ENCODE measurements at places on chromosomes 2 and 18.

GRCh38 chr2:61950571-61951315, 45.3 kb downstream of the COMMD1 start:
- no peak for DNase-seq

DNA sequence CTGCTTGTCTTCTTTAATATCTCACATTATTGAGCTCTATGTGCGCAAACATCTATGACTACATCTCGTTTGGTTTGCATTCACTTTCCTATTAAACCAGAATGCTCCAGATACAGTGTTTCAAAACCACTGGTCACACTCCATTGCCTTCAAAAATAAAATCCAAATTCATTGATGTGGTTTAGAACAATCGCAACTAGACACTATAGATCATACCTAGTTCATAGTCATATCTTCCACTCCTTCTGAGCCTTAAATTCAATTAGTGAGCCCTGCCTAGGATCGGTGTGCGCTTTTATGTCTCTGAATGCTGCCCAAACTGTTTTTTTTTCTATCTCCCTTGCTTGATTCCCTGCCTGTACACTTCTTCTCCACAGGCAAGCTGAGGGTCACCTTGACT, 238.5 kb upstream of the RGPD4 start:
- no peak for DNase-seq

DNA sequence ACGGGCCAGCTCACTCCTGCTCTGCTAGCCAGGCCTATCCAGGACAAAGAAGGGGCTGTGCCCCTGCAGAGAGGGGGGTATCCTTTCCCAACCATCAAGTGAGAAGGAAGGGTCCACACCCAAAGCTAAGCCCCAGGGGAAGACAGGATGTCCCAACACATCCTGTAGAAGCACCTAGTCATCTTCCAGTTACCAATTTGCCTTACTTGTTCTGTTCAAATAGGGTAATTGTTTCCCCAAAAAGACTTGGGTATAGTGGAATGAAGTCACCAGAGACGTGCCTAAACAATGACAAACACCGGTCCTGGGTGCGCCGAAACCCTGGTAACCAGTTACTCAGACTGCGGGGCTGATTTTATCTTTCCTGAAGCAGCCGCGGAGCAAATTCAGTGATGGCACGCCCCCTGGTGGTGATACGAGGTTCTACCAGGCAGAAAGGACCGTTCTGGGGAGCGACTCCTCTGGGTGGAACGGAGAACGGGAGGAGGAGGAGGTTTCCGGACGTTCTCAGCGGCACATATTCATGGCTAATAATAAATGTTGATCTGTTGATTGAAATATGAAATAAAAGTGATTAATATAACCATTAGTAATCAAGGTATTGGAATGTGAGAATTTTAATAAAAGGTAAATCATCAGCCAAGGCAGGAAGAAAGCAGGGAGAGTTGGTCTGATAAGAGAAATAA, 109.3 kb upstream of the STON1 start:
- DNase-seq = peak; percentile 78

DNA sequence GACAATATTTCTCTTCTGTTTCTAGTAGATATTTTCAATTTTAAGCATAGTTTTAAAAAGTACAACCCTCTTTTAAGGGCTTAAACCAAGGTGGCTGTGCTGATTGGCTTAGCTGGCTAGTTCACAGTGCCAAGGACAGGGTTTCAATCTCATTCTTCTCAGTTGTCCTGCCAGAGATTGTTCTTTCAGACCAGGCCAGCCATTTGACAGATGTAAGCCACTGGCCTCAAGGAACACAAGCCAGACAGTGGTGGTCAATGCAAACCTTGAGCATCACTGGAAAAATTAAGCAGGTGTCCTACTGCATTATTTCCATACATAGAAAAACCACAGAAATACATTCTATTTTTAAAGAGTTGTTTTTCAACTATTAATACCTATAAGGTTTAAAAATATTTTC, 5.9 kb downstream of the RNF103 start:
- no peak for DNase-seq

DNA sequence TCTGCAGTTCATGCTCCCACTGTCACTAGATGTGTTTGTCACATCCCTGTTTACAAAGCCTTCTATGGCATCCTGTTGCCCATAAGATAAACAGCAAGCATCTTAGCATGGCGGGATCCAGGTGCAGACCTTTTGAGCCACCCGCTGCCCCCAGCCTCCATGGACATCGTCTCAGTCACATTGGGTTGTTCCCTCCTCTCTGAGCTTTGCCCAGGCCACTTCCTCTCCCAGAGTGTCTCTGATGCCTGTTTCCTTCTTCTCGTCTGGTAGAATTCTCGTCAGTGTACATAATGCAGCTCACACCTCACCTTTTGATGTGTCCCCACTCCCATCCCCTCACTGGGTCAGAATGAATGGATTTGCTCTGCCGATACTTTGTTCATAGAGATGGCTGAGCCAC, 239.0 kb upstream of the APCDD1 start:
- no peak for DNase-seq

DNA sequence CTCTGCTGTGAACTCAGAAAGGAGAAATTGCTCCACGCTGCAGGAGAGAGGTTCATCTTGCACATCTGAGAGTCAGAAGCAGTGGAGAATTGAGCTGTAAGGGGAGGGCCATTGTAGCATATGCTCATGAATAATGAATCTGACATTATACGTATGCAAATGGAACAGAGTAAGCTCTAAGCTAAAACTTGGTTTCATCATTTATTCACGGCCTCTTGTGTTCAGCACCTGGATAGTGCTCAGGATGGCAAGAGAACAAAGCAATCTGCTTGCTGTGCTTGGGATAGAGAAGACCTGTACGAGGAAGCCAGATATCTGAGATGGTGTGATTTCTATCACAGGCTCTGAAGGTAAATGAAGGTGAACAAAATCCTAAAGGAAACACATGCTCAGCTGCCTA, 87.9 kb upstream of the GCFC2 start:
- no peak for DNase-seq

DNA sequence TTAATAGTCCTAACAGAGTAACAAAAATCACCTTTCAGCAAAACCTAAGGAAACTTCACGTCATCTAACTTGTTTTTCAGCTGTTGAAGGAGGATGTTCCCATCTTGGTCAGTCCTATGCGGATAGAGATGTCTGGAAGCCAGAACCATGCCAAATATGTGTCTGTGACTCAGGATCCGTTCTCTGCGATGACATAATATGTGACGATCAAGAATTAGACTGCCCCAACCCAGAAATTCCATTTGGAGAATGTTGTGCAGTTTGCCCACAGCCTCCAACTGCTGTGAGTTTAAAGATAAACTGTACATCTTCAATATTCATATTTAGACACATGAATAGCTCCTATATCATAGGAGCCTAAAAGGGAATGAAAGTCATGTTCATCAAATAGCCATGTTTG, 10.5 kb downstream of the COL3A1 start:
- no peak for DNase-seq

- no peak for DNase-seq
These were observed 10.5 kb upstream of the C2orf42 start for GRCh38 chr2:70201225-70201768.

DNA sequence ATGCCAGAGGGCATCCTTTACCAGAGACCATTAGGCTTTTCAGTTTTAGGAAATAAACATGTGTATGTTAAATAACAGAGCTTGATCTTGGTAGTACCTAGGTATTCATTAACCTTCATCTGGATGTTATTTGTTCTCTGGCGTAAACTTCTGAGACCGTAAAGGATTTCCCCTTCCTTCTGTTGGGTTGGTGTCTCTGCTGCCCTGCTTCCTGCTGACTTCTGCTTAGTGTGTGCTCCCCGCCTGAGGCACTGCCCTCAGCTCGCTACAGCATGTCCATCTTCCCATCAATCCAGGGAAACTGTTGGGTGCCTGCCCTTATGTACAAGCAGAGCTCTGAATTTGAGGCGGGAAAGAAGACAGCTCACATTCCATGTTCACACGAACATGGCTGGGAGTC, 177.9 kb downstream of the TPGS2 start:
- DNase-seq = no peak

- no peak for DNase-seq
These were observed 425.8 kb upstream of the KCNH7 start for GRCh38 chr2:163264341-163264740.

- DNase-seq = no peak
These were observed 42.9 kb upstream of the KLHL29 start for GRCh38 chr2:23342075-23342474.

DNA sequence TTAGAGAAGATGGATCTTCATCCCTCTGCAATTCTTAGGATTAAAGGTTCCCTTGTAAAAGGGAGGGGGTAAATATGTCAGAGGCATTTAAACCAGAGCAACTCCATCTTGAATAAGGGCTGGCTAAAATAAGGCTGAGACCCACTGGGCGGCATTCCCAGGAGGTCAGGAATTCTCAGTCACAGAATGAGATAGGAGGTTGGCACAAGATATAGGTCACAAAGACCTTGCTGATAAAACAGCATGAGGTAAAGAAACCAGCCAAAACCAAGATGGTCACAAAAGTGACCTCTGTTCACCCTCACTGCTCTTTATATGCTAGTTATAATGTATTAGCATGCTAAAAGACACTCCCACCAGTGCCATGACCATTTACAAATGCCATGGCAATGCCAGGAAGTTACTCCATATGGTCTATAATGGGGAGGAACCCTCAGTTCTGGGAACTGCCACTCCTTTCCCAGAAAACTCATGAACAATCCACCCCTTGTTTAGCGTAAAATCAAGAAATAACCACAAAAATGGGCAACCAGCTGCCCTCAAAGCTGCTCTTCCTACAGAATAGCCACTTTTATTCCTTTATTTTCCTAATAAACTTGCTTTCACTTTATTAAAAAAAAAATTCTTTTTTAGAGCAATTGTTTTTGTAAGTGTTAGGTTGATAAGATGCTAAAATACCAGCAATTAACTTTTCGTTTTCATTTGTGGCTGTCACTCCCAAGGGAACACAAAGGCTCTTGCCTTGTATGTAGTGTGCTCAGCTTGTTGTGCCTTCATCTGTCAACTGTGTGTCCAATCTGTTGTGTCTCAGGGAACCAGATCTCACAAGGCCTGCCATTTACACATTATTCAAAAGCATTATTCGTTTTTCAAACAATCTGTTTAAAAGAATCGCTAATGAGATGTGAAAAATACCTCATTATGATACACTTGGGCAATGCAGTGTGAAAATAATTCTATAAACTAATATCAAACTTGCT, 205.2 kb upstream of the RGPD4 start:
- DNase-seq = no peak

- DNase-seq = no peak
These were observed 612.2 kb upstream of the SLC39A10 start for GRCh38 chr2:195044801-195045200.

- DNase-seq = no peak
These were observed 21.5 kb downstream of the SH2D6 start for GRCh38 chr2:85439986-85440385.

DNA sequence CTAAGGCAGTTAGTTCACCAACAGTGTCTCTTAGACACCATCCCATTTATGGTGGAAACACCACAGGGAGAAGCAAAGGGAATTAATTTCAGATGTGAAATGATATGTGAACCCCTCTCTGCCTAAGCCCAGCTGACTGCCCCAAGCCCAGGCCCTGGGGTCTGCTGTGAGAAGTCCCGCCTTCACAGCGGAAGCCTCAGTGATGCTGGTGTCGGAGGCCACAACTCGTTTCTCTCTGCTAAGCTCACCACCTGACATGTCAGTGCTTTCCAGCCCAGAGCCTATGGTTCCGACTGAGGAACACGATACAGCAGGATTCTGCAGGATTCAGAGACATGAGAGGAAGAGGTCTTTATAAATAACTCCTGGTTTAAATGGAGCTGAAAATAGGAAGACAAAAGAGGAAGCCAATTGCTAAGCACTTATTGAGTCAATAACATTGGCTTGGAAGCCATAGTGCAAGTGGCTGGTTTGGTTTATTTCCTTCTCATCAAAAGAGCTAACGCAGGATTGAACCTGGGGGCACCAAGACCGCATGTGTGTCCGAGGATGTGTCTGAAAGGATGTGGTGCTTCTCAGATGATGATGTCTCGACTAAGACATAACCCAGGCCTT, 21.9 kb upstream of the LOXHD1 start:
- DNase-seq = no peak

- DNase-seq = no peak
These were observed 16.1 kb downstream of the SNORC start for GRCh38 chr2:232886176-232886575.

- no peak for DNase-seq
These were observed 47.8 kb upstream of the CAVIN2 start for GRCh38 chr2:191894681-191895147.

DNA sequence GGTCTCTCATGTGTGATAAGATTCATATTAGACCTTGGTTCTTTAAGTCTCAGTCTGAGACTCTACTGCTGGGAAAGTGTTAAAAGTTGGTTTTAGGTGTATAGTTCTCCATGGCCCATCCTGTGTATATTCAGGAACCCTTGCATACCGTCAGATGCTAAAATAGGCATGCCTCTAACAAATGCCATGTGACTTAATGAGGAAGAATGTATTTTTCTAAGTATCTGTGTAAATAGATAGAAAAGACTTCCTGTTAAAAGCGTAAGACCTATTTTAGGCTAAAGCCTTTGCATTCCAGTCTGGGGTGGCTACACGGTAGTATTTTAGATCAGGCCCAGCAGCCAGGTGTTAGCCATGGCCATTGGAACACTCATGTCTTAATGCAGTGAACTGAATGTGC, 73.3 kb downstream of the RHBDD1 start:
- no peak for DNase-seq

GRCh38 chr2:121075006-121075551, 209.9 kb downstream of the TFCP2L1 start:
- DNase-seq = peak; percentile 42

- no peak for DNase-seq
These were observed 96.5 kb upstream of the HS6ST1 start for GRCh38 chr2:128414946-128415778.

DNA sequence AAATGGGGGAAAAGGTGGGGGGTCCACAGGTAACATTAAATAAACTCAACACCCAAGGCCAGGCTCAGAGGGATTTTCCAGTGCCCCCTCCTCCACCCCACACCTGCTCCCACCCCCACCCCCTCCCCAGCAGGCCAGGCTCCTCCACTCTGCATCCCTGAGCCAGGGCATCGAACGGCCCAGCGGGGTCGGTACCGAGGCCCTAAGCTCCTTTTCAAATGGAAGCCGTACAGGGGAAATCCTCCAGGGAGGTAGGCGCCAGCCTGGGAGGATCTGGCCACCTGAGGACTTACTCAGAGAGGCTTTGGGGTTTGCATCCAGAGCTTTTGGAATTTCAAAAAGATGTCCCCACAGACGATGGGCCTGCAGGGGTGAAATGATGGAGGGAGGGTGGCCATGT, 46.5 kb downstream of the ZFP36L2 start:
- no peak for DNase-seq

DNA sequence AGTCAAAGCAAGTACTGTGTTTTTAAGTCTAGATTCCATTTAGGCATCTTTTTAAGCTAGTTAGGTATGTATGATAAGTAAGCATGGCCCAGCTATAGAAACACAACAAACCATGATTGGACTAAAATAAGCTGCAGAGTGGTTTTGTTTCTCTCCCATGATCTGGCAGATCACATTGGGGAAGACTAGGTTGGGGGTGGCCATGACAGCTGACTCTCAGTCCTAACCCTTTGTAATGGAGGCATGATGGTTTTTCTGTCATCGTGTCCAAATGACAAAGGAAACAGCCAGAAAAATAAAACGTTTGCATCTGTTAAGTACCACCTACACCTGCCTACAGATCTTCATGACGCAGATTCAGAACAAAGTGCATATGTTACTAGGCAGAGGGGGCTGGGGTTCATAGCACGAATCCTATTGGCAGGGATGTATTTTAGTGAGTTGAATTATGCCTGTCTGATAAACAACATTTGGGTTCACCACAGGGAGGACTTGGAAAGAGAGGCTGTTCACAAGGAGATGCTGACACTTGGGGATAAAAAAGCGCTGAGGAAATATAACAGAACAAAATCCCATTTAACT, 33.8 kb upstream of the GALNT5 start:
- no peak for DNase-seq

Measured in NCI-H146 (cell line).